ENCODE measurements at places on chromosomes 3 and 15. TPM values are rescaled to one million over a fixed set of nuclear protein-coding genes. Genes with fewer than 3 reads are reported as not detected.

CRBN gene
- total RNA-seq = 69.4 TPM

- H3K27ac ChIP-seq = no peak within 1 kb of the TSS
- H3K4me3 ChIP-seq = peak within 1 kb of the TSS; percentile 31
- peak; percentile 17 for DNase-seq
Observed at GRCh38 chr3:40387001-40387894, at the start of gene ENTPD3. Gene ENTPD3, plus strand, starts transcription at chr3:40387184. Its CDS starts 874 bp downstream, at chr3:40388058.

RGMA gene
- 93.8 TPM for total RNA-seq

DNA sequence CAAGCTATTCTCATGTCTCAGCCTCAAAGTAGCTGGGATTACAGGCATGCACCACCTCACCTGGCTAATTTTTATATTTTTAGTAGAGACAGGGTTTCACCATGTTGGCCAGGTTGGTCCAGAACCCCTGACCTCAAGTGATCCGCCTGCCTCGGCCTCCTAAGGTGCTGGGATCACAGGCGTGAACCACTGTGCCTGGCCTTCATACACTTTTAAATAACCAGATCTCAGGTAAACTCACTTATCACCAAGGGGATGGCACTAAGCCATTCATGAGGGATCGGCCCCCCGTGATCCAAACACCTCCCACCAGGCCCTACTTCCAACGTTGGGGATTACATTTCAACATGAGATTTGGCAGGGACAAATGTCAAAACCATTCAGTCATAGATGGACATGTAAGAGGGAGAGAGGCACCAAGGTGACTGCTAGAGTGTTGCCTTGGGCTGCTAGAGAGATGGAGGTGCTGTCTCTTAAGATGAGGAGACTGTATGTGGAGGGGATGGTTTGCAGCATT, 13.3 kb upstream of the DOCK3 start:
- no peak overlapping the region for H3K4me3 ChIP-seq
- DNase-seq = no peak
- H3K4me1 ChIP-seq = no peaks in the 10 kb centered on the region
- H3K27me3 ChIP-seq = no peaks in the 10 kb centered on the region
- no peaks in the 10 kb centered on the region for H3K36me3 ChIP-seq

ERICH6 gene
- 0.57 TPM for total RNA-seq

DNA sequence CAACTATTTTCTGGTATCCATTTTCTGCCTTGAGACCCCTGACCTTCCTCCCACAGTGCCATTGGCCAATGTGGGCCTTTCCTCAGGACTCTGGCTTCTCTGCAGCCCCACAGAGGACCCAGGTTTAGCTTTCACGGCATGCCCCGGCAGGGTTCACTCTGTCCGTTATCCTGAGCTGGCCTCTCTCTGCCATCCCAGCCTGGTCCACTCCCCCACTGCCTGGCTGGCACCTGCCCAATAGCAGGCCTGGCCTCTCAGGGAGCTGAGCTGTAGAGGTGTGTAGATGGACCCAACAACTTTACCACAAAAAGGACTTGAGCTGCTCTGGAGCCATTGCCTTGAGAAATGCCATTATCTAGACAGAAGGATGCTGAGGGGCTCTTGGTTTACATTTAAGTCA, 57.5 kb downstream of the SCN10A start:
- H3K36me3 ChIP-seq = no peaks in the 10 kb centered on the region
- H3K4me3 ChIP-seq = no peak overlapping the region
- H3K27ac ChIP-seq = no peak overlapping the region

GRCh38 chr3:195139876-195140240, 131.1 kb downstream of the XXYLT1 start:
- H3K4me3 ChIP-seq = no peak overlapping the region
- DNase-seq = no peak
- peak overlapping the region; percentile 51 for H3K27ac ChIP-seq
- H3K36me3 ChIP-seq = no peaks in the 10 kb centered on the region
- no peaks in the 10 kb centered on the region for H3K27me3 ChIP-seq

DNA sequence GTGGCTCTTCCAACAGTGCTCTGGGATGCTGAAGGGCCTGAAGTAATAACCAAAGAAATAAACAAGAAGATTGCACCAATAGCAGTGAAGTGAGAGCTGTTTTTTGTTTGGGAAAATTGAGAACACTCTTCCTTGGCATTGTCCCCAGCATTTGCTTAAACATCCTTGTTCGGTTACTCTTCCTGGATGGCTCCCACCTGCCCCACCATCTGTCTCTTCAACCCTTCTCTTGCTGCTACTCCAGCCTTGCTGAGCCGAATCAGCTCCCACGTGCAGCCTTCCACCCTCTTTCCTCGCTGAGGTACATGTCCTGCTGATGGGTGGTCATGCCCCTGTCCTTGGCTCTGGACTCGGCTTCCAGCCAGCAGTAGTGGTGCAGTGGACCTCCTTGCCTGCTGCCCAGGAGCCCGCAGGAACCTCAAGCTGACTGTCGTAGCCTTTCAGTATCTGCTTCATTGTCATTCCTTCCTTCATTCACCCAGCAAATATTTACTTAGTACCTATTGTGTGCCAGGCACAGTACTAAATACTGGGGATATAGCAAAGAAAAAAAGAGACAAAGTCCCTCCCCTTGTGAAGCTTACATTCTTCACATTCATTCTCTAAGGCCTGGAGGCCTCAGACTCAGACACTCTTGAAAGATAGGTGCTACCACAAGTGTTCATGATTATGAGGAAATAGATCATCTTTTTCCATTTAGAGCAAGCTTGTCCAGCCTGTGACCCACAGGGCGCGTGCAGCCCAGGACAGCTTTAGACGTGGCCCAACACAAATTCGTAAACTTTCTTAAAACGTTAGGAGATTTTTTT, 17.1 kb upstream of the VILL start:
- DNase-seq = no peak
- H3K36me3 ChIP-seq = no peaks in the 10 kb centered on the region
- no peaks in the 10 kb centered on the region for H3K27me3 ChIP-seq
- H3K4me3 ChIP-seq = no peak overlapping the region

DNA sequence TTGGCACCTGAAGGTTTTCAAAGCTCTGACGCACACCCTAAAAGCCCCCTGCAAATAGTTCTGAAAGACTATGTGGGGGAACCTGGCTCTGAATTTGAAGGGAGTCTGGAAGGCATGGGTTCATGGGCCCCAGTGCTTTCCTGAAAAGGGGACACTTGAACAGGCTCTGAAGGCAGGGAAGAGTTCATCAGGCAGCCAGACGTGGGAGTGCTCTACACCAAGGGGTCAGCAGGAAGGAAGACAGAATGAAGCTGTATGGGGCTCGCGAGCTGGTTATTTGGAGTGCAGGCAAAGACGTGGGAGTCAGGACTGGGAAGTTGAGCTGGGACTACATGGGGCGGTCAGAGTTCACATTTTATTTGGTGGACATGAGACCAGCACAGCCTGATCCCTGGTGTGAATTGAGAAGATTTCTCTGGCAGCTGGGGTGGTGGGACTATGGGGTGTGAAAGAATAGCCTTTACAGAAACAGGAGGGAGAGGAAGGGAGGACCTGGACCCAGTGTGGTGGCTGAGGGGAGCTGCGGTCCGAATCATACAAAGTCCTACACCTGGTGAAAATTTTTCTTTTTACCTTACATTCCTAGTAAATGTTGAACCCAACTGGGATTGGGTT, 12.6 kb downstream of the ABHD6 start:
- no peaks in the 10 kb centered on the region for H3K27me3 ChIP-seq
- peaks cover 2% of the 10 kb centered on the region for H3K4me1 ChIP-seq
- no peak overlapping the region for H3K27ac ChIP-seq
- DNase-seq = no peak

GRCh38 chr3:193894121-193894863, 241.7 kb upstream of the HES1 start:
- no peak overlapping the region for H3K27ac ChIP-seq
- H3K36me3 ChIP-seq = no peaks in the 10 kb centered on the region
- no peaks in the 10 kb centered on the region for H3K4me1 ChIP-seq
- H3K4me3 ChIP-seq = no peak overlapping the region
- H3K27me3 ChIP-seq = no peaks in the 10 kb centered on the region

DNA sequence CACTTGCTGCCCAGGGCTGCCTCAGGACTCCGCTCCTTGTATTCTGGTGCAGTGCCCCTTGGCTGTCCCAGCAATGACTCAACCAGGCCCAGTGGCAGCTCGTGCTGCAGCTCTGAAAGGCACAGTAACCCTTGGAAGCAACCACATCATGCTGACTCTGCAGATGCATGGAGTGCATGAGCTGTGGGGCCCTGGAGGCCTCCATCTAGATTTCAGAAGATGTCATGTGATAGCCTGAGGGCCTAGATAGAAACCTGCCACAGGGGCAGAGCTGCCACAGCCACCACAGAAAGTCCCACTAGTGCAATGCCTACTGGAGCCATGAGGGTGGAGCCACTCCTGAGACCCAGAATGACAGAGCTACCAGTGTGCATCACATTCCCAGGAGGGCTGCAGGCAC, 117.1 kb upstream of the SMAD3 start:
- no peaks in the 10 kb centered on the region for H3K4me1 ChIP-seq
- H3K27ac ChIP-seq = no peak overlapping the region
- H3K36me3 ChIP-seq = no peaks in the 10 kb centered on the region
- H3K27me3 ChIP-seq = no peaks in the 10 kb centered on the region
- no peak overlapping the region for H3K4me3 ChIP-seq
- DNase-seq = no peak

DNA sequence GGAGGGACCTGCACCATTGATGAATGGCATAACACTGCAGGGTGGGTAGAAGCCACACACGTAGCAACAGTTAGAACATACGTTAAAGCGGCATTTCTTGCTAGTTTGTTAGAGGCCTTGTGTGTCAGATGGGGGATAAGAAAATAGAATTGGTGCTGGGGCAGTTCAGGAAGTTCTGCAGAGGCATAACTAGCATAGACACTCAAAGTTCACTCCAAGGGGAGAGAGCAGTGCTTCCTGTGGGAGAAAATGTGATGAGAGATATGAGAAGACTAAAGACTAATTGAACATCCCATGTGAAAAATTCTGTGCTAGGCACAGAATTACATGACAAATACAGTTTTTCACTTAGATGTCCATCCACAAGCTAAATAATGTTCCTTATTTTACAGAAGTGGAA, 327.1 kb downstream of the ZNF621 start:
- H3K27me3 ChIP-seq = no peaks in the 10 kb centered on the region
- no peak for DNase-seq
- H3K4me3 ChIP-seq = no peak overlapping the region
- H3K27ac ChIP-seq = no peak overlapping the region
- no peaks in the 10 kb centered on the region for H3K4me1 ChIP-seq

DNA sequence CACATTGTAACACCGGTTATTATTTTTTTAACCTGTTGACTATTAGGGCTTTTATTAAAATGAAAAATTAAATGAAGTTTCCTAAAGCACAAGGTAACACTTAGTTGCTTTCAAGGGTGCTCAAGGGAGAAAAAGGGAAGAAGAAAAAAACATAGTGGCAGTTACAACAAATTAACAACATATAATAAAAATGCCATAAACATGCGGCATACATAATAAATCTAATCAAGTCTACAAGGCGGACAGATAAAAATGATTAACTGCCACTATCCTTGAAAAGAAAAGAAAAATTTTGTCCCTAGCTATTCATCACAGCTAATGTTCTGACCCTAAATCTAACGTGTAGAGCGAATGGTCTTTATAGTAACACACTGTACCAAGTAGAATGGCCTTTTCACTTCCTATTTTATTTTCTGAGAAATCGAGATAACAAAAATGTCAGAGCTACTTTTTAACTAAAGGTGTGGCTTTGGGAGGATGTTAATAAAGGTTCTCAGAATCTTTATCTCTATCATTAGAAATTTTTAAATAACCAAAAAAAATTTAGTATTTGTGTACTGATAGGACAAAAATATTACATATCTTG, 194.9 kb downstream of the FOXP1 start:
- DNase-seq = no peak
- no peak overlapping the region for H3K27ac ChIP-seq
- no peak overlapping the region for H3K4me3 ChIP-seq
- H3K4me1 ChIP-seq = peaks cover 6% of the 10 kb centered on the region
- no peaks in the 10 kb centered on the region for H3K36me3 ChIP-seq

DNA sequence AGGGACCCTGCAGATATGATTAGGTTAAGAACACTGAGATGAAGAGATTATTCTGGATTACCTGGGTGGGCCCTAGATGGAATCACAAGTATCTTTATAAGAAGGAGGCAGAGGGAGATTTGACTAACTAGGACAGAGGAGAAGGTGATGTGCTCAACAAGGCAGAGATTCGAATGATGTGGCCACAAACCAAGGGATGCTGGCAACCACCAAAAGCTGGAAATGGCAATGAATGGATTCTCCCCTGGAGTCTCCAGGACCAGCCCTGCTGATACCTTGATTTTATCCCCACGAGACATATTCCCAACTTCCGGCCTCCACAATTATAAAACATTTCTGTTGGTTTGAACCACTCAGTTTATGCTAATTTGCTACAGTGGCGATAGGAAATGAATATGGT, 42.9 kb downstream of the RGMA start:
- peaks cover 15% of the 10 kb centered on the region for H3K4me1 ChIP-seq
- H3K4me3 ChIP-seq = no peak overlapping the region
- no peak for DNase-seq
- no peaks in the 10 kb centered on the region for H3K36me3 ChIP-seq

DNA sequence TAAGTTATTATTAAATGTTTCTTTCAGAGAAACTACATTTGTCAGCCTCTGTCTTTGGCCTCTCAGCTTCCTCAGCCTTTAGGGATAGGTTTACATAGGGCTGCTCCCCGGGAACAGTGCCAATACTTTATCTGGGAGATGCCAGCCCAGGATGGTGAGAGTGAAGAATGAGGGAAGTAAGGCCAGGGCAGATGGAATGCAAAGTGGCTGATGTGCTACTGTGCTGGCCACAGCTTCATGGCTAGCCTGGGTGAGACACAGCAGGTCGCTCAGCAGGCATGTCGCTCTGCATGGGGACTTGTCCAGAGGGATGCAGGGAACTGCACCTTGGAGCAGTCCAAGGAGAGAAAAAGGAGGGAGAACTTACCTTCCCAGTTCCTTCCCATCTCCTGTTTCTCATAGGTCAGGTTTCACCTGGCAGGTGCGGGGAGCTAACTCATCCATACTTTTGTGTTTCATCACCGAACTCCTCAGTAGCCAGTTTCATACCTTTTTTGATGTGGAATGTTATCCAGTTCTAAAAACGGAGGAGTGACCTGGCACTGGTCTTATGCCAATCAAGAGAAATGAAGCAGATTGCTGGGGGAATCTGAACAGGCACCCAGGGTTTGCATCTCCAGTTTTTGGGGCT, 30.9 kb upstream of the C15orf39 start:
- H3K27me3 ChIP-seq = no peaks in the 10 kb centered on the region
- no peak overlapping the region for H3K27ac ChIP-seq
- H3K36me3 ChIP-seq = no peaks in the 10 kb centered on the region
- no peaks in the 10 kb centered on the region for H3K4me1 ChIP-seq
- DNase-seq = no peak
- no peak overlapping the region for H3K4me3 ChIP-seq

DNA sequence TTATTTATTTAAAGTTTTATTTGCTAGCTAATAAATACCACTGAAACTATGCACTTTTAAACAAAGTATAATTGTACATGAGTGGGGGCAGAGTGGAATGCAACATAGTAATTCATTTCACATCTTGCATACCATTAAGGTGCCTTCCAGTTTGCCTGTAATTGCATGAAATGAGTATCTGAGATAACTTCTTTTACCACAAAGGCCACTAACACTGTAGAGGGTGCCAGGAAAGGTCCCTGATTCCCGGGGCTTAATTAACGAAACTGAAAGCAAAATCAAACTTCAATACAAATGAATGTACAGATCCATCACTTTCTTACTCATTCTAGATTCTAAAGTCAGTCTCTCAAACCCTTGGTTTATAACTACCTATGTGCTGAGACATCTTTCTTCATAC, 2.1 kb downstream of the CD47 start:
- peak overlapping the region; percentile 99 for H3K4me3 ChIP-seq
- H3K27me3 ChIP-seq = no peaks in the 10 kb centered on the region
- H3K36me3 ChIP-seq = no peaks in the 10 kb centered on the region
- no peak for DNase-seq

BNC1 gene
- 0.27 TPM for total RNA-seq

CLDN18 gene
- total RNA-seq = 0.57 TPM

Data from prostate gland (tissue), 2 donors.